ENCODE measurements at places on chromosomes 6 and 20.

GRCh38 chr20:24449026-24449720, 20.3 kb upstream of the SYNDIG1 start:
- DNase-seq: no peak

DNA sequence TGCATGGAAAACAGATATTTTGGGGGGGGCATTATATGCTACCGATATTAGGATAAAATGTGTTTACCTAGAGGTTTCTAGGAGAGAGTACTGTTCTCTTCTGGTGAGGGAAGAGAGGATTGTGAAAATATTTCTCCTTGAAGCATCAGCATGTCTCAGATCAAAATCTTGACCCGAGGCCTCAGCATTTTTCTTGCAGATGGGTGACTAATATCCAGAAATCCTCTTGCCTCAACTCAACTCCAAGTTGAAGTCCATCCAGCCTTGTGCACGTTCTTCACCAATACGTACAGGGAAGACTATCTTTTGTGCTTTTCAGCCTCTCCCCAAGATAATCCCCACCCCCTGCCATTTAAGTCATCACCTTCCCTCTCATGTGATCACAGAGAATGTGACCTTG, 59.5 kb downstream of the PRND start:
- no peak for DNase-seq

DNA sequence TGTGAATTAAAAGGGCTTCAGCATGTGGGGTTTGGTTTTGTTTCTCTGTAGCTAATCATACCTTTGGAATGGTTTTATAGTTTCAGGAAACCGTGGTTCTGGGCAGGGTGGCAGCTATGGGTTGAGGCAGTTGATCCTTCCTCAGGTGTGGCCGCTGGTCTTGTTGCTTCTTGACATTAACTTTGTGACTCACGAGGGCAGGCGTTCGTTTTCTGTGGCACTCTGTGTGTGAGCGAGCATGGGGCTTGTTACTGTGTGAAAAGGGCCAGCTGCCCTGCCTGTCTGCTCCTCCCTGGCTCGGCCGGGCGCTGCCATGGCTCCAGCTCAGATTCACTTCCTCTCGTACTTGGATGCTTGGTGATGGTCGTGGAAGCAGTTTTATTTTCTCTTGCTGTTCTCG, 16.2 kb downstream of the DNAJC5 start:
- DNase-seq: peak; percentile 71

DNA sequence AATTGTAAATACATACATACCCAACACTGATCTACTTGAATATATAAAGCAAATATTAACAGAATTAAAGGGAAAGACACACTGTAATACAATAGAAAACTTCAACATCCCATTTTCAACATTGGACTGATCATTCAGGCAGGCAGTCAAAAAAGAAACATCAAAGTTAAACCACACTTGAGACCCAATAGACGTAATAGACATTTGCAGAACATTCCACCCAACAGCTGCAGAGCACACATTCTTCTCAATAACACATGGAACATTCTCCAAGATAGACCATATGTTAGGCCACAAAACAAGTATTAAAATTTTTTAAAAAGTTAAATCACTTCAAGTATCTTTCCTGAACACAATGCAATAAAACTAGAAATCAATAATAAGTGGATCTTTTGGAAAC, 698.2 kb downstream of the COL12A1 start:
- no peak for DNase-seq

DNA sequence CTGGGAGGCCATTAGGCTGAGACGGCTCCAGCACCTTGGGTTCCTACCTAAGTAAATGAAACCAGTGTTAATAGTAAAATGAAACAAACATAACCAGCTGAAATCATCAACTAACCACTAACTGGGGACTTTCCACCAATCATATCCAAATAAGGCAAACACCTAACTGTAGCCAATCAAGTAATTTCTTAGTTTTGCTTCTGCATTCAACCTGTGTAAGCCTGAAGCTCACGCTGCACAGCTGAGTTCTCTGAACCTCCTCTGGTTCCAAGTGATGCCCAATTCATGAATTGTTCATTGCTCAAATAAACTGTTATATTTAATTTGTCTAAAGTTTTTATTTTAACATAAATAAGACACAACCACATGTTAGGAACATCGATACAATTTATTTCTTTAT, 22.5 kb downstream of the KLHL32 start:
- DNase-seq: no peak

DNA sequence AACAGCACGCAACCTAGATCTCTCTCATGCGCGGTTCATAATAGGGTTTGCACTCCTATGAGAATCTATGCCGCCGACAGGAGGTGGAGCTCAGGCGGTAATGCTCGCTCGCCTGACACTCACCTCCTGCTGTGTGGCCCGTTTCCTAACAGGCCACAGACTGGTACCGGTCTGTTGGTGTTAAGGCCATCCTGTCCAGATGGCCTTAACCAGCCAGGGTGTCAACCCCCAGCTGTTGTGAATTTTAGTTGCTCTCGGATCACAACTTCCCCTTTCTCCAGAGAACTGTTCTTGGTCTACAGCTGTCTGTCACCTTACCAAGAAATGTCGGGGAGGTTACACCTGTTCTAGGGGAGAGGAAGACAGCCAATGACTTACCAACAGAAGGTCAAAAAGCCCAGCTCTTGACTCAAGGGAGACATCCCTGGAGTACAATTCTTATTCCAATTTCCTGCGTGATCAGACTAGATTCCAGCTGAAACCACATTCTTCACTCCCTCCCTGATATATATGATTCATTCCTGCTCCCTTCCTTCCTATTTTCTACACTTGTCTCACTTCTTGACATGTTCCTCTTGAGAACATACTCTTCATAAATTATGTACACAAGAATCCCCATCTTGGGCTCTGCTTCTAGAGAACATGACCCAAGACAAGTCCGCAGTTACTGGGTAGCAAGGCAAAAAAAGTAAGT, 23.1 kb upstream of the DNAAF9 start:
- no peak for DNase-seq

DNA sequence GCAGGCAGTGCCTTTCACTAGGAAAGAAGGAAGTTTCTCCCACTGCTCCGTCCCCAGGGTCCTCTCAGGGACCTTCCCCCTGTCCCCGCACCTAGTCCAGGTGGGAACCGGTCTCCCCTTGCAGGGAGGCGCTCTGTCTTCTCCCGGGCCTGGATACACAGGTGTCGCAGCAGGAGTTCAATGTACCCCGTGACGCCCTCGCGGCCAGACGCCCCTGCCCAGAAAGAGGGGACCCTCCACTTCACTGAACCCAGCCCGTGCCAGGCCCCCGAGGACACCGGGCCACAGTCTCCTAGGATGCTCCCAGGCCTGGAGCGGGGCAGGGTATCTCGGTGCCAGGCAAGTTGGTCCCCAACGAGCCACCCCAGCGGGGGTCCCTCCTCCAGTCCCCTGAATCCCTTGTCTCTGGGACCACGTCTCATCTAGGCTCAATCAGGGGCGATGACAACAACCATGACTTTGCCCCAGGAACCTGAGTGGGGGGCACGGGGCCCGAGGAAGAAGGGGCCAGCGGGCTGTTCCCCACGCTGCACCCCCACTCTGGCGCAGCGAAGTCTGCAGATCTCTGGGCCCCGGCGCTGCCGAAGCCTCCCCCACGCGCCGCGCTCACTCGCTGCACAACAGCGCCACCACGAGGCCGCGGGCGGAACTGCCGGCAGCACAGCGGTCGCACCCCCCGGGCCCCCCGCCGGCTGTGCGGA, 103.0 kb downstream of the EDN3 start:
- DNase-seq: peak; percentile 56

GRCh38 chr20:3116341-3116740, 31.8 kb upstream of the AVP start:
- DNase-seq: no peak

DNA sequence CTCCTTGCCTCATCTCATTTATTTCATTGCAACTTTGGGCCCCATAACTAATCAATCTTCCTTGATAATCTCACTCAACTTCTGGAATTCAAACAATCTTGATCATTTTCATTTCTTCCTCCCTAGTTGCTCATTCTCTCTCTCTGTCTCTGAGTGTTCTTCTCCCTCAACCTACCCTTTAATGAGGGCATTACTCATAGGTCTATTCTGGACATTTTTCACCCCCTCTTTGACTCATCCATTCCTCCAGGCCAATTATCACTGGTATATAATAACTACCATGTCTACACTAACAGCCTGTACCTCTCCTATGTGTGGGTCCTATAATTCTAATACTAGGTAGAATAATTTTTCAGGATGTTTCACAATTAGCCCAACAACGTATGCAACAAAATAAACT, 78.8 kb downstream of the COL21A1 start:
- no peak for DNase-seq

GRCh38 chr20:53226826-53227225, 254.7 kb downstream of the TSHZ2 start:
- DNase-seq: no peak

GRCh38 chr6:162014069-162014811, 713.3 kb downstream of the PRKN start:
- no peak for DNase-seq

DNA sequence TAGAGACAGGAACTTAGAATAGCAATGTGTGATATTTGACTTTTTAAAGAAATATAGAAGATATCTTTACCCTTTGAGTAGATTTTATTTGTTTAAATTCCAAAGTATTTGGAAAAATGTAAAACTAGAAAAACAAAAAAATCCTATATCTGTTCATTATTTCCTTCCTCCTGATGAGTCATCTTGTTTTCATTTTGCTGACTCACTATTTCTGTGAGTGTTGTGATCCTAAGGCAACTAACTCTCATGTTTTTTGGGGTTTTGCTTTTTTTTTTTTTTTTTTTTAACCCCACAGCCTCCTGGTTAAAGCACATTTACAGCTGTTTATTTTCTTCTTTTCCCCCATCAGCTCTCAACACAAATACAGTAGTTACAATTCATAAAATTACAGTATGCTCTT, 37.8 kb upstream of the THEMIS start:
- no peak for DNase-seq

DNA sequence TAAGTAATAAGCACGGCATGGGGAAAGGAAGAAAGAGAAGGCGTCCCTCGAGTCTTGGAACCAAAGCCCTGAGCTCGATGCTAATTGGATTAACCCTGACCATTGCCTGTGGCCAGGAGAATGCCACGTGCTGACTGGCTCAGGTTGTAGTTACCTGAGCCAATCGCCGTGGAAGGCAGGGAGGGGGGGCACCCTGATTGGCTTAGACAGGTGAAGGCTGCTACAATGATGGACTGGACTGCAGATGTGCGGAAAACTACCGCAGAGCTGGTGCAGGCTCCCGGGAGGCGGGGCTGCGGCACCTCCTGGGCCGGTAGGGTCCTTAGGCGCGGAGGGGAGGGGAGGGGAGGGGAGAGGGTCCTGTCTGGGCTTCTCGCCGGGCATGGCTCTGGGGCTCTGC, 121.3 kb downstream of the TFAP2C start:
- no peak for DNase-seq

DNA sequence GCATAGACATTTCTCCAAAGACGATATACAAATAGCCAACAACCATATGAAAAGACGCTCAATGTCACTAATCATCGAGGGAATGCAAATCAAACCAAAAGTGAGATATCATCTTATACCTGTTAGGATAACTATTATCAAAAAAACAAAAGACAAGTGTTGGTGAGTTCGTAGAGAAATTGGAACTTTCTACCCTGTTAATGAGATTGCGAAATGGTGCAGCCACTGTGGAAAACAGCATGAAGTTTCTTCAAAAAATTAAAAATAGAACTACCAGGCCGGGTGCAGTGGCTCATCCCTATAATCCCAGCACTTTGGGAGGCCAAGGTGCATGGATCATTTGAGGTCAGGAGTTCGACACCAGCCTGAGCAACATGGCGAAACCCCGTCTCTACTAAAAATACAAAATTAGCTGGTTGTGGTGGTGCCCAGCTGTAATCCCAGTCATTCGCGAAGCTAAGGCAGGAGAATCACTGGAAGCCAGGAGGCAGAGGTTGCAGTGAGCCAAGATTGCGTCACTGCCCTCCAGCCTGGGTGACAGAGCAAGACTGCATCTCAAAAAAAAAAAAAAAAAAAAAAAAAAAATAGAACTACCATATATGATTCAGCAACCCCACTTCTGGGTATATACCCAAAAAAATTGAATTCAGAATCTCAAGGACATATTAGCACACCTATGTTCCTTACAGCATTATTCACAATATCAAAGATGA, 170.0 kb upstream of the ZNF184 start:
- no peak for DNase-seq

DNA sequence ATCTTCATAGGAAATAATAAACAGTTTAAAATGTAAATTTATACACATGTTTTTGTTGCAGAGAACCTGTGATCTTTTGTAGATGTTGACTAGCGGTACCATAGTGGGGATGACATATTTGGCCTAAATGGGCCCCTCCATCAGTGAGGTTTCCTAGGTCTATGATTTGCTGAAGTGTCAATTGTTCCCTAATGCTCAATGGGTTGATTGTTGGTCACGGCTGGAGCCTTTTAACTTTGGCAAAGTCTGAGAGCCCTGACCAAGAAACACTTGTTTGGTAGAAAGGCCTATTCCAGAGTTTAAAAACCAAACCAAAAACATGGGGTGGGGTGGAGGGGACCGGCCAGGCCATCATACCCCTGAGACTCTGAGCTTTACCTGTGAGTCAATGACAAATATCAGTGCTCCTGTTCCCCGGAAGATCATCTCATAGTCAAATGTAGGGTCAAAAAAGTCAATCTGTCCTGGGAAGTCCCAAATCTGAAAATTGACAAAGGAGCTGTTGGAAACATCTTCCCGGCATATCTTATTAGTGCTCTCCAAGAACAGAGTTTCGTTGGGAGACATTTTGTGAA, 25.1 kb downstream of the RRAGD start:
- DNase-seq: no peak

GRCh38 chr6:52662031-52662430, 8.9 kb upstream of the TMEM14A start:
- no peak for DNase-seq

DNA sequence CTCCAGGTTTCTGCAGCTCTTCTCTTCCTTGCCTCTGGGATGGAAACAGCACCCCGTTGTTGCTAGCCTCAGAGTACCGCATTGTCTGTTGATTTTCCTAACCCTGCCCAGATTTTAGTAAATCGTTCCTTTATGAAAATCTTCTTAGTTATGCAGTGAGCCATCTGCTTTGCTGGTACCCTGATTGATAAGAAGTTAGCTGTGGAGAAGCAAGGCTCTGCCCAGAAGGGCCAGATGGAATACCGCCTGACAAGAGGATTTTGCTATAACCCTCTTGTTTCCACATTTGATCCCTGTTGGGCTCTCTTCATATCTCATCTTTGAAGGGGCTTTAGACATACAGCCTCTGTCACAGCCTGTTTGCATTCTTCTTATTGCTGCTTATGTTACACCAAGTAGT, 229.0 kb downstream of the CDKAL1 start:
- DNase-seq: no peak

GRCh38 chr6:130617658-130618057, 209.5 kb upstream of the SMLR1 start:
- DNase-seq: no peak

- no peak for DNase-seq
These were observed 10.6 kb downstream of the HEY2 start for GRCh38 chr6:125759959-125760457.
